ENCODE measurements at places on chromosomes 3 and 15. TPM values are rescaled to one million over a fixed set of nuclear protein-coding genes. Genes with fewer than 3 reads are reported as not detected.

GRCh38 chr3:184154885-184155643 is at the start of gene DVL3:
Gene DVL3, plus strand, starts transcription at chr3:184155377. Its CDS starts 259 bp downstream, at chr3:184155636.
- H3K36me3 ChIP-seq = peaks cover 12% of the 10 kb centered on the region
- peak; percentile 33 for DNase-seq
- H3K4me3 ChIP-seq = peak within 1 kb of the TSS; percentile 91
- H3K27ac ChIP-seq = peak within 1 kb of the TSS; percentile 82
- H3K4me1 ChIP-seq = peaks cover 35% of the 10 kb centered on the region

SMCO1 gene
- not detected for total RNA-seq

- peaks cover 7% of the 10 kb centered on the region for H3K4me1 ChIP-seq
- H3K36me3 ChIP-seq = no peaks in the 10 kb centered on the region
- H3K4me3 ChIP-seq = no peak overlapping the region
- DNase-seq = peak; percentile 39
These were observed 52.1 kb upstream of the TLE3 start for GRCh38 chr15:70149667-70150404.

DNA sequence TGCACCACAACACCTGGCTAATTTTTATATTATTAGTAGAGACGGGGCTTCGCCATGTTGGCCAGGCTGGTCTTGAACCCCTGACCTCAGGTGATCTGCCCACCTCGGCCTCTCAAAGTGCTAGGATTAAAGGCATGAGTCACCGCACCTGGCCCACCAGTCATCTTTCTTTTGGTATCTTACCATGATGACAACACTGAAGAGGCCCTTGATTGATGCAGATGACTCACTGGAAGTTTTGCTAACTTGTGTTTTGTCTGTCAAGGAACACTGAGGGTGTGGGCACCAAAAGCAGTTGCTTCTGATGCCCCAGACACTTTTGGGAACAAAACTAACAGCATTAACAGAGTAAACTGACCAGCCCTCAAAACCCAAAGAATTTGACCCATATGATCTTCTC is 88.3 kb downstream of the MYO5A start:
- H3K4me1 ChIP-seq = peaks cover 49% of the 10 kb centered on the region
- no peaks in the 10 kb centered on the region for H3K27me3 ChIP-seq
- H3K27ac ChIP-seq = no peak overlapping the region
- peaks cover 3% of the 10 kb centered on the region for H3K36me3 ChIP-seq

- no peak for DNase-seq
- H3K4me1 ChIP-seq = peaks cover 33% of the 10 kb centered on the region
- no peak overlapping the region for H3K27ac ChIP-seq
These were observed 5.6 kb downstream of the PPCDC start for GRCh38 chr15:75028991-75029377.

SCAANT1 gene
- total RNA-seq = not detected

PLSCR5 gene
- total RNA-seq = not detected

DNA sequence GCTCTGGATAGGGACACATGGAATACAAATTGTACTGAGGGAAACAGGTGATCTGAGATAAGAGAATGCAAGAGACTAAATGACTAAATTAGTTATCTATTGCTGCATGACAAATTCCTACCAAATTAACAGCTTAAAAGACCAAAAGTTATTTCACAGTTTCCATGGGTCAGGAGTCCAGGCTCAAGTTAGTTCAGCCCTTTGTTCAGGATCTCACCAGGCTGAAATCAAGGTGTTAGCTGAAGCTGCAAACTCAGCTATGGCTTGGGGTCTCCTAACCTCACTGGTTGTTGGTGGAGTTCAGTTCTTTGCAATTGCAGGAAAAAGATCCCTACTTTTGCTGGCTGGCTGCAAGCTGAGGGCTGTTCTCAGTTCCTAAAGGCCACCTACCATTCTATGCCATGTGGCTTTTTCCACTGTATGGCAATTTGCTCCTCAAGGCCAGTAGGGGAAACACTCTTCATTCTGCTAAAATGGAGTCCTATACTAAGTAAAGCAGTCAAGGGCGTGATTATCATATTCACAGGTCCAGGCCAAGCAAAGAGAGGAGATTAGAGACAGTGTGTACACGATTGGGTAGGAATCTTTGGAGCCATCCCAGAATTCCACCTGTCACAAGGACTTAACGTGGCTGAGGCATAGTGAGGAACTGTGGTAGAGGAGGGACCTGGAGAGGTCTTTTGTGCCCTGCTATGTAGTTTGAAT is 53.7 kb downstream of the THRB start:
- H3K27ac ChIP-seq = no peak overlapping the region
- H3K4me1 ChIP-seq = no peaks in the 10 kb centered on the region
- DNase-seq = no peak
- H3K4me3 ChIP-seq = no peak overlapping the region

DNA sequence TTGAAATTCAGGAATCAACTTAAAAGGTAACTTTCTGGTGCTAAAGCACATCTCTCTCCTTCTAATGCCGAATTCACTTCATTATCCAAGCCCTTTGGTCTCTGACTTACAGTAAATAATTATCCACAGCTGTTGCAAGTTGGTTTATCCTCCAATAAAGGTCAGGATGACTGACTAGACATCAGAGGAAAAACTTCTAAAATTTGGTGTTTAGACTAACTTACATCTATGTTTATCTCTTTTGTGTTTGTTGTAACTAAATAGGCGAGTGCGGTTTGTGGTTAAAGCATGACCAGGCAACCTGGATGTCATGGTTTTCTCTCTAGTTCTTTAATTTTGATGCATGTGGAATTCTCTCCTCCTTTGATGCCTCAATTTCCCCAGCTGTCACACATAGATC is 237.4 kb upstream of the LRTM1 start:
- H3K27ac ChIP-seq = peak overlapping the region; percentile 35
- peaks cover 96% of the 10 kb centered on the region for H3K4me1 ChIP-seq
- no peak overlapping the region for H3K4me3 ChIP-seq
- H3K36me3 ChIP-seq = no peaks in the 10 kb centered on the region
- no peaks in the 10 kb centered on the region for H3K27me3 ChIP-seq

DNA sequence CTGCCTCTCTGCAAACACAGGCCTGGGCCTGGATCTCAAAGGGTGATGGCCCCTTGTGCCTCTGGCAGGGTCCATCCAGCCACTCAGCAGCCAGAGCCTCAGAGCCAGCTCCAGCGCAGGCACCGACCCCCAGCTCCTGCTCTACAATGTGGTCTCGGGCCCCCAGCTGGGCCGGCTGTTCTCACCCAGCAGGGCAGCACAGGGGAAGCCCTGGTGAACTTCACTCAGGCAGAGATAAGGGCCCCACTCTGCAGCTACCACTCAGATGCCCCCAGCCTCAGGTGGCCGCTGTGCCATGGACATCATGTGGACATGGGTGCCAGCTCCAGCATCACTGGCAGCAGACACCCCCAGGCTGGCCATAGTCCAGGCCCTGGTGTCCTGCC is 173.1 kb downstream of the TBC1D2B start:
- no peak overlapping the region for H3K4me3 ChIP-seq
- no peak for DNase-seq
- H3K27me3 ChIP-seq = peaks cover 11% of the 10 kb centered on the region
- peaks cover 17% of the 10 kb centered on the region for H3K4me1 ChIP-seq
- H3K27ac ChIP-seq = no peak overlapping the region
- no peaks in the 10 kb centered on the region for H3K36me3 ChIP-seq

DNA sequence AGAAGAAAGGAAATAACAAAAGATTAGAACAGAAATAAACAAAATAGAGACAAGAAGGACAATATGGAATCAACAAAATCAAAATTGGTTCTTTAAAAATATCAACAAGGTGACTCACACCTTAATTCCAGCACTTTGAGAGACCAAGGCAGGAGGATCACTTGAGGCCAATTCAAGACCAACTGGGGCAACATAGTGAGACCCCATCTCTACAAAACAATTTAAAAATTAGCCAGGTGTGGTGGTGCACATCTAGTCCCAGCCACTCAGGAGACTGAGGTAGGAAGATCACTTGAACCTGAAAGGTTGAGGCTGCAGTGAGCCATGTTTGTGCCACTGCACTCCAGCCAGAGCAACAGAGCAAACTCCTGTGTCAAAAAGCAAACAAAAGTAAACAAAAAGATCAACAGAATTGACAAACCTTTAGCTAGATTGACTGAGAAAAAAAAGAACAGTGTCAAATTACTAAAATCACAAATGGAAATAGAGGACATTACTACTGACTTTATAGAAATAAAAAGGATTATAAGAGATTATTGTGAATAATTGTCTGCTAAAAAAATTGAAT is 190.7 kb upstream of the CGNL1 start:
- H3K27ac ChIP-seq = no peak overlapping the region
- no peaks in the 10 kb centered on the region for H3K27me3 ChIP-seq
- no peak for DNase-seq
- H3K4me1 ChIP-seq = peaks cover 33% of the 10 kb centered on the region
- no peak overlapping the region for H3K4me3 ChIP-seq

GRCh38 chr3:178078953-178079352 is 457.3 kb upstream of the KCNMB2 start:
- H3K4me1 ChIP-seq = peaks cover 18% of the 10 kb centered on the region
- DNase-seq = peak; percentile 38
- H3K27ac ChIP-seq = no peak overlapping the region
- no peak overlapping the region for H3K4me3 ChIP-seq
- H3K27me3 ChIP-seq = no peaks in the 10 kb centered on the region

DNA sequence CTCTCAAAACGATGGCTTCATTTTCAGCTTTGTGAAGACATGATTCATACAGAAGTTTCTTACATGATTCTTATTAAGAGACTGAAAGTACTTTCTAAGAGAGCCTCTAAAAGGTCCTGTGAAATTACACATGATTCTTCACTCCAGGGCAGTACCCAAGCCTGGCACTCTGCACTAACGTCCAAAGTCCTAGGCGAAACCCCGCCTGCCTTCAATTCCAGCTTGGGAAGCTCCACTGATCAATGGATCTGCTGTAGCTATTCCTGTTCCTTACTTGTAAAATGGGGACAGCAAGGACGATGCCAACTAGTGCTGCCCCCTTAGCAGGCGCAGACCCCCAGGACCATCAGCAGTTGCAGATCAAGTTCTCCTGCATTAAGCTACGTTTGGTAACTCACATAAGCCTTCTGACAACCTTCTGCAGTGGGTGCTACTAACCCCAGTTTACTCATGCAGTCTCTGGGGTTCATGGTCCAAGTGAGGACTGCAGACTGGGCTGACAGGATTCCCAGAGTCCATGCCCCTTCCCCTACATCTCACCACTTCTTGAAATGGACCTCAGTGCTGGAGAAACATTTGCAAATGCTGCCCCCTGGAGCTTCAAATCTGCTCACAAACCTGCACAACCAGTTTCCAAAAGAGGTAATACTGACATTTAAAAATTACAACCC is 10.6 kb downstream of the CHCHD4 start:
- DNase-seq = no peak
- H3K36me3 ChIP-seq = peaks cover 21% of the 10 kb centered on the region
- H3K4me3 ChIP-seq = no peak overlapping the region
- no peak overlapping the region for H3K27ac ChIP-seq

DNA sequence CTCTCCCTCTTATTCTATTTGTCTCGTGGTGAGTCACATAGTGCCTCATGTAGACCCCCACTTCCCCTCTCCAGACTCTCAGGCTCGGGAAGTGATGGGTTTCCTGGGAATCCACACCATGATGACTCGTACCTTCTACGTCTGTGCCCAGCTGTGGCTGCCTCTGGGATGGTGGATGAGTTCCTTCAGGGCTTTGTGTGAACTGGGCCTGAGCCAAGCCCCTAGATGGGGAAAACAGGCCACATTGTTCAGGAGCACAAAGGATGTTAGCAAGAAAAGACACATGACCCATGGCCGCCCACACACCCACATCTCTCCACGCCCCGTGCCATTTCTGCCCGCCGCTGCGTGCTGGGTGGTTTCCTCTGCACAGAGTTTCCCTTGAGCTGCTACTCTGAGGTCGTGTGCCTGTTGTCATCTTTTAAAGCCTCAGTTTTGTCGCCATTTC is 10.5 kb downstream of the ISG20 start:
- H3K36me3 ChIP-seq = no peaks in the 10 kb centered on the region
- H3K27me3 ChIP-seq = peaks cover 4% of the 10 kb centered on the region
- peaks cover 26% of the 10 kb centered on the region for H3K4me1 ChIP-seq
- H3K4me3 ChIP-seq = peak overlapping the region; percentile 33
- peak overlapping the region; percentile 80 for H3K27ac ChIP-seq

DNA sequence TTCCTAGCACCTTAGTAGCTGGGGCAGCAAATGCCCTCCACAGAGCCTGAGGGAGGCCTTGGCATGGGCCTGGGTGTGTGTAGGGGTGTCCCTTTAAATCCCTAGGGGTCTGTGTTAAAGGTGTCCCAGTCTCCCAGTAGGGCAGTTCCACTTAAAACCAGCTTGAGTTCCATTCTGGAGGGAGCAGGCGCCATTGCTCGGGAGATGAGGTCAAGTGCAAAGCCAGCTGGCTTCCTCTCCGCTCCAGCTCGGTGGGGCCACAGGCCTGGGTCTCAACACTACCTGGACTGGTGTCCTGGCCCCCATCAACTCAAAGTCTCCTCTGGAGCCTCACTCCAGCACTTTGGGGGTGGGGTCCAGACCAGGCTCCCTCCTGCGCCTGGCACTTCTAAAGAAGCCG is 25.2 kb downstream of the FEM1B start:
- DNase-seq = no peak
- peaks cover 47% of the 10 kb centered on the region for H3K4me1 ChIP-seq
- H3K27ac ChIP-seq = no peak overlapping the region
- H3K36me3 ChIP-seq = no peaks in the 10 kb centered on the region
- no peaks in the 10 kb centered on the region for H3K27me3 ChIP-seq

NME9 gene
- total RNA-seq = not detected

DNA sequence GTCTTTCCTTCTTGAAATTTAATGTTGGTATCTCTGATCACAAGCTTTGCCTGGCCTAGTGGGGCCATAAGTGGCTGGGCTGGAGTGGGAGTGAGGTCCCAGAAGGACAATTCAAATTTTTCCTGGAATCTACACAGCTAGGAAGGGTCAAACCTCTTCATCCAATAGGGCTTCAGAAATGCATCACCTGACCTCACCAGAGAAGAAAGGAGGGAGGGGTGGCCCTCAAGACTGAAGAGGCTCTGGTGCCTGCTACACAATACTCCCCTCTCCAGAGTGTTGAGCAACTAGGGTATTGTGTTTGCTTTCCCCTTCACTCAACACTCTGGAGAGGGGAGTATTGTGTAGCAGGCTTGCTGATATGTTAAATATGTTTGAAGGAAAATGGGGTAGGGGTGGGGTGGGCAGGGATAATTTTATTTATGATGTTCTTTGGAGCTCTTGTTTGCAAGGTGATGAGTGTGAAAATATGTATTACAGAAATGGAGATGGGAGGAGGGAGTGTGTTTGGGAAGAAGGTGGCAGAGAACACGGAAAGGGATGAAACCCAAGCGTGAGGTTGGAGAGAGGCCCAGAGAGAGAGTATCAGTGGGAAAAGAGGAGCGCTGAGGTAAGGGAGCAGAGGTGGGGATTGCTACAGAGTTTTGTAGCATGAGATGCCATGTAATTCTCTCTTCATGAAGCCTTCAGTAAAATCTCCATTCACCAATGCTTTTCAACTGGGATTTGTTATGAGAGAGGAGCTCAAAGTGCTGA is 5.7 kb upstream of the KLHL24 start:
- no peak overlapping the region for H3K4me3 ChIP-seq
- no peaks in the 10 kb centered on the region for H3K36me3 ChIP-seq
- no peak overlapping the region for H3K27ac ChIP-seq
- no peak for DNase-seq

DRD3 gene
- total RNA-seq = not detected

All from HFFc6 (cell line).